ENCODE measurements at places on chromosomes 11 and 22.

- no peak for DNase-seq
Observed at GRCh38 chr11:130571519-130571918, 123.1 kb downstream of the ADAMTS15 start.

- DNase-seq = no peak
Observed at GRCh38 chr11:73660497-73661034, 14.2 kb downstream of the PLEKHB1 start.

DNA sequence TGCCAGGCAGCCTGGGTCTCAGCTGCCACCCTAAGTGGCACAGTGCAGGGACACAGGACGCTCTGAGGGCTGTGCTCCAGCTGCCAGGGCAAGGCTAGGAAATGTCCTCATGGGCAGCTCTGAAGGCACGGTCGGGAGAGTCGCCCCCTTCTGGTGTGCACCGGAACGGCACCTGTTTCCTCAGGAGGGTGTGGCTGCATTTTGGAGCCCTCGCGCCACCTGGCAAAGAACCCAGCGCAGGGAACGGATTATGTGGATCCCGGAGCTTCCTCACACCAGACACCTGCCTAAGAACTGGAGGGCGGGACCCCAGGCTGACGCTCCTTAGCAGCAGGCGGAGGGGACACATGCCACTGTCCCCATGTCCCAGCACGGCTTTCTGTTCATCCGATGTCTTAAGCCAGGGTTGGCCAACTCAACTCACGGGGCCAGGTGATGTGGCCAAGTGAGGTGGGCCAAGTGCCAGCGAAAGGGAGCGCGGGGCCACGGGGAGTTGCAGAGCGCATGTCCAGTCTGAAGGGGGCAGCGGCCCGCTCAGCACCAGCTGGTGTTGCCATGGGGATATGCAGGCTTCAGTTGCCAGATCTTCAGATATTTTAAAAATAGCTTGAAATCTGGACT, 5.1 kb upstream of the SLC22A8 start:
- no peak for DNase-seq

- DNase-seq = no peak
Observed at GRCh38 chr11:41457216-41458014, 2.0 kb downstream of the LRRC4C start.

GRCh38 chr22:24992946-24993345, 40.4 kb downstream of the KIAA1671 start:
- DNase-seq = no peak

DNA sequence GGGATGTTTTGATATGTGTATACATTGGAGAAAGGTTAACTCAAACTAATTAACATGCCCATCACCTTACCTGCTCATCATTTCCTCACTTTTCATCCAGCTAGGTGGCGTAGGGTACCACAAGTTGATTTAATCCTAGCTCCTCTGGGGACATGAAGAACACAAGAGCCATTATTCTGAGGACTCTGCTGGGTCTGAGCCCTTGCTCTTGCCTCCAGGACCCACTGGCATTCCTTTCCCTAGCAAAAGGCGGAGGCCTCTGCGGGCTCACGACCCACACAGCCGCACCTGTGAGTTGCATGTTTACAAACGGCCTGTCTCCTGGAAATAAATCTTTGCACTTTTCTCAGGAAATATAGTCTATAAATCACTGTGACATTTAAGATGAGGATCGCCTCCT, 871.9 kb downstream of the TBC1D22A start:
- no peak for DNase-seq

GRCh38 chr11:11860103-11860979, 18.6 kb downstream of the USP47 start:
- no peak for DNase-seq

- DNase-seq = no peak
Observed at GRCh38 chr22:33219648-33220384, 161.6 kb upstream of the SYN3 start.

- DNase-seq = no peak
Observed at GRCh38 chr11:44687388-44687787, 39.4 kb upstream of the TSPAN18 start.

DNA sequence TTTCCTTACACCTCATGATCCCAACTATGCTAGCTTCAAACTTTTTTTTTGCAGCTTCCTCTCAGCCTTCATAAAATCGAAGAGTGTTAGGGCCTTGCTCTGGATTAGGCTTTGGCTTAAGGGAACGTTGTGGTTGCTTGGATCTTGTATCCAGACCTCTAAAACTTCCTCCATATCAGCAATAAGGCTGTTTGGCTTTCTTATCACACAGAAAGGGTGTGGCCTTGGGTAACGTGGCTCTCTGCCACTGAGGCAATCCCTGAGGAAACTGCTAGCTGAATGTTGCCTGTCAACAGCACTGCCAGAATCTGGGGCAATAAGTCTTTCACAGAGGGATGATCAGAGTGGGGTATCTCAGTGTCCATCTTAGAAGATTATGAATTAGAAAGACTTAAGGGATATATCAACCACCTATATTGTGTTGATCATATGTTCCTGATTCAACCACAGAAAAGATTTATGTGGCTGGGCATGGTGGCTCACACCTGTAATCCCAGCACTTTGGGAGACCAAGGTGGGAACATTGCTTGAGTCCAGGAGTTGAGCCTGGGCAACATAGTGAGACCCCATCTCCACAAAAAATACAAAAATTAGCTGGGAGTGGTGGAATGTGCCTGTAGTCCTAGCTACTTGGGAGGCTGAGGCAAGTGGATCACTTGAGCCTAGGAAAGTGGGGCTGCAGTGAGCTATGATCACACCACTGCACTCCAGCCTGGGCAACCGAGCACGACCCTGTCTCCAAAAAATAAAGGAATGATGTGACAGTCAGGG, 12.5 kb upstream of the CUL5 start:
- no peak for DNase-seq

DNA sequence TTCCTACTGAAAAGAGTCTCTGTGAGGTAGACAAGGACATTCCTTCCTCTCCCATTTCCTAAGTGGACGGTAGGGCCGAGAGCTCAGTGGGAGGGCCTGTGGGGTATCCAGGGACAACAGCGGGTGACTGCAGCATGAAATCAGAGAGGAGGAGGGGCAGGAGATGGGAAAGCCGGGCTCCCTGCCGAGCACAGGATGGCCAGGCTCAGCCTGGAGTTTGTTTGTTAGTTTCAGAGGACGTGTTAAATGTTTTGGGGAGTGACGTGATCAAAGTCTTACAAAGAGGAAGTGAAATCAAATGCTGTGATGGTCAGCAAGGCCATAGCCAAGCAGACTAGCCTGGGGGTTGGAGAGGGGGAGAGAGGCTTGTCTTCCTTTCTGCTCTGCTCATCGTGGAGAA, 152.7 kb downstream of the ADAMTS15 start:
- DNase-seq = peak; percentile 70

GRCh38 chr11:89443361-89444322, 47.5 kb downstream of the NOX4 start:
- DNase-seq = no peak

DNA sequence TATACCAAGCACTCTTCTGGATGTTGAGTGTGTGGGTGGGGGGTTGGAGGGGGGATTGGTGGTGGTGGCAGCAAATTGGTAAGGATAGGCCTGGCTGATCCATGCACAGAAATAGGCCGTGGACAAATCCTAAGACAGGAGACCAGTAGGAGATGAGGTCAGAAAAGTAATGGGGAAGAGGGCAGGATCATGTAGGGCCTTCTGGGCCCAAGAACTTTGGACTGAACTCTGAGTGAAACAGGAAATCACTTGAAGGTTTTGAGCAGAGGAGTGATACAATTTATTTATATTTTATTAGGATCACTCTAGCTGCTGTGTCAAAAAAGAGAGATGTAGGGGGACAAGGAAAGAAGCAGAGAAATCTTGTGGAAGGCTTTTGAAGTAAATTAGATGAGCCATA, 28.7 kb downstream of the TSG101 start:
- no peak for DNase-seq

GRCh38 chr11:119222308-119222707, 16.2 kb downstream of the CBL start:
- peak; percentile 17 for DNase-seq

DNA sequence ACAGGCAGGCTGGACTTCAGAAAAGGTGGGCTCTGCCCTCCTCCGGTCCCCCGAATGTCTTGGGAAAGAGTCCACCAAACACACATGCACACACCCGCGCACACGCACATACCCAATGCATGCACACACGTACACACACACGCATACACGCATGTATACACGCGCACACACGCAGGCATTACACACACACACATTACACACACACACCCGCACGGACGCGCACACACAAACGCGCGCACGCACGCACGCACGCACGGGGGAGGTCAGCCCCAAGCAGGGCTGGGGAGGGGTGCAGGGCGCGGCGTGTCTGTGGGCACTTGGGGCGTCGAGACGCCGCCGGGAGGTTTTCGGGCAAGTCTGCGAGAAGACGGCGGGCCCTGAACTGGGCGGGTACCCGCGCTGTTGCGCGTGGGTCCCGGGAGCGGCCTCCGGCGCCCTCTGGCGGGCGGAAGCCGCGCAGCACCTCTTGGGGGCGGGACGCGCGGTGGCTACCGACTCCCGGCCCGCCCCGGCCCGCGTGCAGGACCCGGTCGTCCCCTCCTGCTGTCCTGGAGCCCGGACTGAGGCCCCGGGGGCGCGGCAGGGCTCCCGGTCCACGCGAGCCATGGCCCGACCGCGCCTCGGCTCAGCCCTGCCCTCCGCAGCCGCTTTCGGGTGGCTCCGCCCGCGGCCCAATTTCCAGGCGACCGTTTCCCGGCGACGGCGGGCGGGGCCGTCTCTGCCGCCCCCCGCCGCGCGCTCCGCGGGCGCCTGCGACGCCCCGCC, 3.6 kb downstream of the SEPTIN5 start:
- peak; percentile 29 for DNase-seq

DNA sequence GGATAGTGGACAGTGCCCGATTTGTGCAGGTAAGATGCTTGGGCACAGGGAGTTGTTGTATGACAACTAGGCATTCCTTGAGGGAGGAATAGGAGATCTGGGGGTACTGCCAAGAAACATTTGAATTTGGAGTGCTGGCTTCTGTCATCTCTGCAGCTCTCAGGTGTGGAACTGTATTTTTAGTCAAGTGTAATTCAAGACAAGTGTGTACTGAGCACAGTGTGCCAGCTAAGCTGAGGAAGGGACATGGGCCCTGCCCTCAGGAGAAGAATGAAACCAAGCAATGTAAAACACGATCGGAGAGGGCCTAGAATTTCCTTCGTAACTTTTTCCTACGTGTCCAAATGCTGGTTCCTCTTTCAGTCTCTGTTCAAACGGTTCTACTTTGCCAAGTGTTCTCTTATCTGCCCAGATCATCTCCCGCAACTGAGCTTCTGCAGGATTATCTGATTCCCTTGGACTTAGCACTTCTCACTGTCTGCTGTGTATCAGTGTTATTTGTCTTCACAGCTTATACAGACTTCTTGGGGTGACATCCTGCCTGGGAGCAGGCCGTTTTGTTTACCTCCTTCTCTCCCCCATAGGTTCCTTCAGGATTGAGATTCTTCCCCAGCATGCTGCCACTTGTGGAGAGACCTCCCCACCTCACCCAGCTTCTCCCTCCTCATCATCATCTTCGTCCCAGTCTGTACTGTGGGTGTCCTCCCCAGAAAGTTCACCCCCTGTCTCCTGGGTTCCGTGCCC, 27.6 kb downstream of the ART5 start:
- DNase-seq = no peak

DNA sequence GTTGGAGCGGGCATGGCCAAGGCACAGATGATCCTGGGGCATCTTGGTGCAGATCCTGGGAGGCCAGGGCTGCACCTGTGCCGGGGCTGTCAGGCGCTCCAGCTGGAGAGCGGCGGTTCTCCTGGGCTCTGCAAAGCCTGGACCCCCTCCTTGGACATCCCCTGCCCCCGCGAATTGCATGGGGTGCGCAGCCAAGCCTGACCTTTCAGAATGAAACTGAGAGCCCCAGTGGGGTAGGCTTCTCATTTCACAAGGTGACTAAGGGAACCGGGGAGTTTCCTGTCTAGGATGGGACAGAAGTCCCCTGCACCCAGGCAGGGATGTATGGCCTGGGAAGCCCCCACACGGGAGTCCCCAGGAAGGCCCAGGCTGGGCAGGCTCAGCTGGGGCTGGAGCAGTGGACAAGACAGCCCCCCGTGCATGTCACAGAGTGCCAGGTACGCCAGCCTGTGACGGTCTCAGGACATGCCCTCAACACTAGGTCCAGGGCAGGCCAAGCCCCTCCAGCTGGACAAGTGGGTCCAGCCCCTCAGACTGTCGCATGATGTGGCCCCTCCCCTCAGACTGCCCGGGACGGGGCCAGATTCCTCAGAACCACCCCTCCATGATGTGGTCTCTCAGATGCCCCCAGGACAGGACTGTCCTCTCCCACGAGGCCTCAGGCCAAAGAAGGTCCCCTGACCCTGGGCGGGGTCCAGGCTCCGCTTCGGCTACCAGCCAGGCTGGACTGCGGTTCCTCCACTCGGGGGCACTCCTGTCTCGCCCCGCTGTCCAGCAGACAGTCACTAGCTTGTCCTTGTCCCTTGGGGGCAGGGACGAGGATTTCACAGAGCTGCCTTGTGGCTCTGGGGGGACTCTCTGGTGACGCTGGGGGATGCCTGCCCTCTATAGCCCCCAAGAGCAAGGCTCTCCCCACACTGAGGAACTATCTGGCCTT, 2.3 kb downstream of the LSP1 start:
- DNase-seq = no peak

DNA sequence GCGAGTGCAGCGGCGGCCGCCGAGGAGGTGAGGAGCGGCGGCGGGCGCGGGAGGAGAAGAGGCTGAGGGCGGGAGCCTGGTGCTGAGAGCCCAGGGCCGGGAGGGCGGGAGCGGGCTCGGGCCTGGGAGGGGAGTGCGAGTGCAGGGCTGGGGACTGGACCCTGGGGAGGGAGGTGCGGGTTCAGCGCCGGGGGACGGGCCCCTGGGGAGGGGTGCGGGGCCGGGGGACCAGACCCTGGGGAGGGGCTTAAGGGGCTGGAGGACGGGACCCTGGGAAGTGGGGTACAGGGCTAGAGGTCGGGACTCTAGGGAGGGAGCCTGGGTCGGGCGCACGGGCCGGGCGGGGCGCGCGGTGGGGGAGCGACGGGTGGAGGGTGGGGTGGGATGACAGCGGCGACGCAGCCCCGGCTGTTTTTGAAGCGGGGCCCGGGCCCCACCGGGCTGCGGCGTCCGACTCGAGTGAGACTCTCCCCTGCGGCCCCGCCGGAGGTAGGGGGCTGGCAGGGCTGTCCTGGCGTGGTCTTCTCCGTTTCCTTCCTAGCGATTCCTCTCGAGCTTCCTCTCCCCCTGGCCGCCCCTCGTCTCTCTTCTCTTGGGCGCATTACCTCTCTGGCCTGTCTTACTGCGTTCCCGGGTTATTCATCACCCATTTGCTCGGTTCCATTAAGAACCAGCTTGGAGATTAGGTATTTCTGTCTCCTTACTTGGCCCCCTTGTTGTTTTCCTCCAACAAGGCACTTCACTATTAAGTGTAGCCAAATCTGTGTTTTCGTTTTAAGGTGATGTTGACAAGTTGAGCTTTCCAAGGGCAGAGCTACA, 754 bp downstream of the NUP50 start:
- DNase-seq = no peak

DNA sequence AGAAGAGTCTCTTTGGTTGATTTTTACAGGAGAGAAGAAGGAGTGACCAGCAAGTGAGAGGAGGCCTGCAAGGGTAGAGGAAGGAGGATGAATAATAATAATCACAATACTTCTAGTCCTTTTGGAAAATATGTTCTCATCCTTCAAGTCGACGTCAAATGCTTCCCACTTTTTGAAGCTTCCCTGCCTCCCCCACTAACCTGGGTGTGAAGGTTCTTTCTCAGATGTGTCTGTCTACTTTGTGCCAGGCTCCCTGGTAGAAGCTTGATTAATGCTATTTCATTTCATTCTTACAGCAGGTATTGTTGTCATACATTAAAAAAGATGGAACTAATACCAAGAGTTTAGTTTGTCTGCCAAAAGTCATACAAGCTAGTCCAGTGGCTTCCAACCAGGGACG, 17.1 kb downstream of the TENM4 start:
- no peak for DNase-seq

- DNase-seq = no peak
Observed at GRCh38 chr11:2319791-2320472, 18.1 kb downstream of the TSPAN32 start.
